ENCODE measurements at places on chromosomes 13 and 19.

GRCh38 chr19:51203916-51204315 lies 21.0 kb upstream of the CD33 start:
- no peak overlapping the region for H3K4me3 ChIP-seq
- no peak overlapping the region for H3K27ac ChIP-seq
- H3K27me3 ChIP-seq: peaks cover 34% of the 10 kb centered on the region
- no peaks in the 10 kb centered on the region for H3K4me1 ChIP-seq
- H3K36me3 ChIP-seq: no peaks in the 10 kb centered on the region

- DNase-seq: no peak
- H3K36me3 ChIP-seq: peaks cover 46% of the 10 kb centered on the region
- H3K4me1 ChIP-seq: peaks cover 8% of the 10 kb centered on the region
- no peak overlapping the region for H3K27ac ChIP-seq
- H3K4me3 ChIP-seq: no peak overlapping the region
- H3K27me3 ChIP-seq: peaks cover 10% of the 10 kb centered on the region
These were observed 28.2 kb downstream of the CERS1 start for GRCh38 chr19:18867751-18868150.

DNA sequence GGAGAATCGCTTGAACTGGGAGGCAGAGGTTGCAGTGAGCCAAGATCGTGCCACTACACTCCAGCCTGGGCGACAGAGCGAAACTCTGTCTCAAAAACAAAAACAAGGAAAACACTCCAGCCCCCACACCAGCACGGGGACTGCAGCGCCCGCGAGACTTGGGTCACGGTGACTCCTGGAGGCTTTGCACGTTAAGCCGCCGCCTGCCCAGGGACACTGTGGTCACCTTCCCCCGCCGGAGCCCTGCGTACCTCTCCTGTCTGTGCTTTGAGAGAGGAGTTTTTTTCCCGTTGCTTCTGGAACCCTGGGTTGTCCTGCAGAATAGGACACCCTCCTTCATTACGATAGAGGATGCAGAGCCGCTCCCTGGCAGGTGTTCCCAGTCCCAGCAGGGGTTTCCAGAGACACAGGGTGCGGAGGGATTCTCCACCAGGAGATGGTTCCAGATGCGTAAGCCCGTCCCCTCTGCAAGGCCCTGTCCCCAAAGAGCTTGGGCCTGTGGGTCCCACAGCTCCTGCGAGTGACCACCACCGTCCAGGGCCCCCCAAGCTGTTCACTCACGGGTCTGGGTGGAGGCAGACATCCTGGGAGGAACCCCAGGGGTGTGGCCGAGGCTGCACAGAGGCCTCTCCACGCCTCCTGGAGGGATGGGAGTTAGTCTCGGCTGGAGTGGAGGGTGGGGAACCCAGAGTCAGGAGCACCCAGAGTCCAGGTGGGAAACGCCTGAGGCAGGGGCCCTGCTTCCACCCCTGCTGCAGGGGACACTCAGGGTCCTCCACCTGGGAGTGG lies 42.8 kb upstream of the NDUFS7 start:
- H3K4me3 ChIP-seq: no peak overlapping the region
- no peaks in the 10 kb centered on the region for H3K36me3 ChIP-seq
- no peaks in the 10 kb centered on the region for H3K27me3 ChIP-seq
- no peak for DNase-seq
- H3K27ac ChIP-seq: no peak overlapping the region
- H3K4me1 ChIP-seq: peaks cover 20% of the 10 kb centered on the region

DNA sequence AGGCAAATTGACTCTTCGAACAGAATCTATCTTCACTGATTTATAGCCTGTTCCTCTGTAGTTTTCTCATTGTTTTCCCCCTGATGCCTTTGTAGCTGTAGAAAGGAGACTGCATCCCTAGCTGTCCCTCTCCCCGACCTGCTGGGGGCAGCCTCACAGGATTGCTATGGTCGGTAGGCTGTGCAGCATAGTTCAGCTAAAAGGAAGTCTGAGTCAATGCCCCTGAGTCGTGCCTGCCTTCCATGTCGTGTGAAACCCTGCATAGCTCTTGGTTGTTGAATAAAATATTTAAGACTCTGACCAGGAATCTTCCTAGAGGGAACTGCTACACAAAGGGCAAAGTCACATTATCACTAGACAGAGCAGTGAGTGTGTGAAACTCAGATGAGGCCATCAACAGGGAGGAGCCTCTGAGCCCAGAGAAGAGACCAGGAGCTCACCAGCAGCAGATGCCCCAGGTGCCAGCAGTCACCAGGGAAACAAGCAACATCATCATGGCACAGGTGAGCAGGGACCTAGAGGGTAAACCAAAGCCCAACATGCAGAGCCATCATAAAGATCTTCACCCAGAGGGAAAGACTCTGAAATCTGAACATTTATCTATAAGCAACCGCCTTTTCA lies 108.4 kb upstream of the NBEA start:
- no peak overlapping the region for H3K4me3 ChIP-seq
- DNase-seq: no peak
- no peaks in the 10 kb centered on the region for H3K27me3 ChIP-seq
- H3K4me1 ChIP-seq: no peaks in the 10 kb centered on the region
- no peaks in the 10 kb centered on the region for H3K36me3 ChIP-seq
- no peak overlapping the region for H3K27ac ChIP-seq

DNA sequence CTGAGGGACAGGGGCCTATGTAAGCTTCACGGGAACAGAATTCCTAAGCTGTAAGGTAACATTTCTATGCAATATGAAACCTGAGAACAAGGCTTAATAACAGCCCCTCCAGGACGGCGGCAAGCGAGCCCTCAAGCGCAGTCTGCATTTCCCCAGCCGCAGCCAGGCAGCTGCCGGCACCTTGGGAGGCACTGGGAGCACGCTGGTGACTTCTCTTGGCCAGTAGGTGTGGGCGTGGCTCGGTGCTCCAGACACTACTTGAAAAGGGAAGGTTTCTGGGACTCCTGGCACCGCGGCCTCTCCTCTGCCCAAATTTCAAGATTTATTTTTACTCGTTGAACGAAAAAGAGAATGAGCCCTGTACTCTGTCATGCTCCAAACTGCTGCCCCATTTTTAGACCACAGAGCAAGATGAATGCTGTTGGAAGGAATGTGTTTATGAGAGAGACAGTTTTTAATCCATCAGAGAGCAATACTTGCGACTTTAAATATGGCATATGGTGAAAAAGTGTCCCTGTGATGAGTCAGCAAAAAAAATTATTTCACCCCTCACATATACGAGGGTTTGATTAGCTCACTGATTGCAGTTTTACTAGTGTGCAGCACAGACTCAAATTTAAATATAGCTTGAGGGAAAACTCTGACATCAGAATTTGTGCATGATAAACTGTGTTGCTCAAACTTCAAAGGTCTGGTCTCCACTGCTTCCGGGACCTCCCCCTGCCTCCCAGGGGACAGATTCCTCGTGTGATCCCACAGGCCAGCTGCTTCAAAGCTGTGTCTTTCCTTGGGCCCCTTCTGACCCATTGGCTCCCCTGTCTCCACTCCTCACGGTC lies 81.2 kb downstream of the COL4A2 start:
- DNase-seq: no peak
- peaks cover 24% of the 10 kb centered on the region for H3K27me3 ChIP-seq
- peaks cover 5% of the 10 kb centered on the region for H3K4me1 ChIP-seq
- H3K4me3 ChIP-seq: no peak overlapping the region

DNA sequence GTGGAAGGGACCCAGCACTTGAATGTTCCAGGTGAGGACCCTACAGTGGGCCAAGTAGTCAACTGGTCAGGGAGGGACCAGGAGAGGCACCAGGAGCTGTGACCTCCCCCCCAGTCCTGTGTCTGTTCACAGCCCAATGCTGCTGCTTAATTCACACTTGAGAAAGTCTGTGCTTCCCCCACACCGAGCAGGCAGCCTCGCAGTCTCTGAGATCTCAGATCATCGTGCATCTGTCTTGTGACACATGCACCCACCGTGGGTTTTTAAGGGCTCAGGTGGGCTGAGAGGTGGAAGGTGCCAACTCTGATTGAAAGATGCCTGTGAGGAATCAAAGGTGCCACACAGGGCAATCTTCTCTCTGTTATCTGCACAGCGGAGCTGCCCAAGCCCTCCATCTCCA lies 6.2 kb downstream of the CEACAM5 start:
- H3K4me3 ChIP-seq: no peak overlapping the region
- no peak for DNase-seq
- H3K4me1 ChIP-seq: no peaks in the 10 kb centered on the region
- H3K36me3 ChIP-seq: no peaks in the 10 kb centered on the region
- no peak overlapping the region for H3K27ac ChIP-seq

DNA sequence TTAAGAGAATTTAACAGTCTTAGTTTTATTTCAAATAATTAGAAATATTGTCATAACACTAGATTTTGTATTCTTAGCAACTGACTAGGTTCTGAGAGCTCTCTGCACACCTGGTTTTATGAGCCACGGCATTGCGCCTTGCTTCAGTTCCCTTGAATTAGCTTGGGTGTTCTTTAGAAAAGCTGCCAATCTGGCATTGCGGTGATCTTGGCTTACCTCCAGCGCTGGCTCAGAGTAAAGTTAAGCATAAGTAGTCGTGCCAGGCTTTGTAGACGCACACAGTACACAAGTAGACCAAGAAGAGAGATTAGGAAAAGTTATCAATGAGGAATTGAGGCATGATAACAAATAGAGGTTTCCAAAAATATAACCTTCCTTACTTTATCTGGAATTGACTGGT lies 45.7 kb downstream of the TPP2 start:
- no peak overlapping the region for H3K27ac ChIP-seq
- no peak for DNase-seq
- H3K27me3 ChIP-seq: no peaks in the 10 kb centered on the region

DNA sequence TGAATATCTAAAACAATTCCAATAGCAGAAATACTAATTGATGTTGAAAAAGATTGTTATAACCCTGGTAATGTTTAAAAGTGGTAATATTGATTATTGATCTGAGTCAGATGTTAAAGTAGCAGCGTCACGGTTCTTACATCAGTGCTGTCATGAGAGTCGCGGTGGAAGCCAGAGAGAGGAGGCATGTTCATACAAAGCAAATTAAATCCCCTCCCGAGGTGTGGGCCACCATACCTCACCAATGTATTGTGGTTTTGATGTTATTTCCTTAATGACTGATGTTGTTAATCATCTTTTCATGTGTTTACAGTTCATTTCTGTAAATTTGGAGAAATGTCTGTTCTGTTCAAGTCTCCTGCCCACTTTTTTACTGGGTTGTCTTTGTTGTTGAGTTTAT lies 11.2 kb downstream of the ZNF317 start:
- H3K36me3 ChIP-seq: peaks cover 86% of the 10 kb centered on the region
- H3K4me1 ChIP-seq: peaks cover 68% of the 10 kb centered on the region
- H3K27me3 ChIP-seq: no peaks in the 10 kb centered on the region
- H3K4me3 ChIP-seq: no peak overlapping the region
- no peak for DNase-seq

GRCh38 chr13:100214886-100215285 lies 126.0 kb downstream of the PCCA start:
- peaks cover 16% of the 10 kb centered on the region for H3K4me1 ChIP-seq
- H3K27ac ChIP-seq: no peak overlapping the region
- peaks cover 20% of the 10 kb centered on the region for H3K36me3 ChIP-seq
- no peak overlapping the region for H3K4me3 ChIP-seq

DNA sequence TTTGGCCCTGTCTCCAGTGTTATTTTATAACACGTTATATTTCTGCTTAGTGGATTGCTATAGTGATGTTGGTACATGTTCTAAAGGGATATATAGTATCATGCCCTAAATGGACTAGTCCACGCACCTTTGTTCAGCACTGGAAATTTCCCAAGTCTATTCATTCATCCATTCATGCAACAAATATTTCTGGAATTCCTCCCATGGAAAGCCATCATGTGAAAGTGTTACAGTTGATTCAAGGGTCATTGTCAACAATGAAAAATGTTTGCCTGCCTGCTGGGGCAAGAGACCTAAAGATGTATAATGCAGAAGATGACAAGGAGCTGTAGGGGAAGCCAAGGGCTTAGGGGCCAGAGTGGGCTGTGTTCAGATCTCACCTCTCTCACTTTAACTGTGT lies 10.8 kb upstream of the HSPH1 start:
- H3K4me3 ChIP-seq: no peak overlapping the region
- H3K27ac ChIP-seq: no peak overlapping the region

DNA sequence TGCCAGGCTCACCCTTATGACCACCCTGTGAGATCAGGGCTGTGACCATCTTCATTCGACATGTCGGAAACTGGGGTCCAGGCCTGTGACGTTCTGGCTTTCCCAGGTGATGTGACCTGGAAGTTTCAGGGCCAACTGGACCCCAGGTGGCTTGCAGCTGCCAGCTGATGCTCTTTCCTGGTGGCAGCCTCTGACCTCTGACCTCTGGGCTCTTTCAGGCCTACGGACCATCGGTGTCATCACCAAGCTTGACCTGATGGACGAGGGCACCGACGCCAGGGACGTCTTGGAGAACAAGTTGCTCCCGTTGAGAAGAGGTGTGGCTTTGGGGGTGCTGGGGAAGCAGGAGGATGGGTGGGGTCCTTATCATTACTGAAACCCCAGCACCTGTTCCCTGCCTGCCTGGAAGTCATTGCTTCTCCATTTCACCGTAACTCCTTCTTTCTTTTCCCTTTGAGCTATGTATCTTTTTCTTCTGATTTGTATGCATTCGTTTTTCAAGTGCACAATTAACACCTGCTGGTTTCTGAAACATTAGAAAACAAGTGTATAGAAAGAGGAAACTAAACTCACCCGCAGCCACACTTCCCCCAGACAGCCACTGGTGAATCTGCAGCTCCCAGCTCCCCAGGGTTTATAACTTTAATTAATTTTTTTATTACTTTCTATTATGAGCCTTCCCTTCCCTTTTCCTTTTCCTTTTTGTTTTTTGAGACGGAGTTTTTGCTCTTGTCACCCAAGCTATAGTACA lies 58.9 kb downstream of the TMED1 start:
- H3K4me1 ChIP-seq: peaks cover 46% of the 10 kb centered on the region
- H3K4me3 ChIP-seq: peak overlapping the region; percentile 2

- DNase-seq: no peak
- H3K27me3 ChIP-seq: no peaks in the 10 kb centered on the region
- peaks cover 82% of the 10 kb centered on the region for H3K36me3 ChIP-seq
- peaks cover 9% of the 10 kb centered on the region for H3K4me1 ChIP-seq
- H3K27ac ChIP-seq: no peak overlapping the region
- no peak overlapping the region for H3K4me3 ChIP-seq
These were observed 22.6 kb downstream of the ERCC5 start for GRCh38 chr13:102868366-102868936.

GRCh38 chr19:39144290-39145071 lies 18.9 kb downstream of the PAK4 start:
- no peaks in the 10 kb centered on the region for H3K27me3 ChIP-seq
- H3K4me1 ChIP-seq: peaks cover 21% of the 10 kb centered on the region
- DNase-seq: no peak
- peaks cover 10% of the 10 kb centered on the region for H3K36me3 ChIP-seq

DNA sequence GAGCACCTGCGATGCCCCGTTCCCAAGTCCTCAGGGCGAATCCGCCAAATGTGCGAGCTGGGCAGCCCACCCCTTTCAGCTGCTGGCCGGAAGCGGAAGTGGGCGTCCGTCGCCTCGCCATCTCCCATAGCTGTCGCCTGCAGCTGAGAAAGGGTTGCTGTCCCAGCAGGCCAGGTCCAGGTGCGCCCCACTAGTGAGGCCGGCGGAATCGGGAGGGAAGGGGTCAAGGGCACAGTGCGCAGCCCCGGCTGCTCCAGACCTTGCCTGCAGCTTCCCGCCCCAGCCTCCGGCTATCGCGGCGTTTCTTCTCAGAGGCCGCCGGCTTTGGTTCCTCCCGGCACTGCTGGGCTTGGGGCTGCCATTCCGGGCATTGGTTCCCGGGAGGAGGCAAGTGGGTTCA lies at the start of gene ZNF177:
ZNF177 (plus strand) TSS at position 109 of the 400 bp plus-strand sequence. CDS start 15,299 bp downstream, outside the sequence.
- H3K4me3 ChIP-seq: no peak within 1 kb of the TSS
- H3K4me1 ChIP-seq: no peaks in the 10 kb centered on the region
- H3K36me3 ChIP-seq: peaks cover 45% of the 10 kb centered on the region
- H3K27ac ChIP-seq: no peak within 1 kb of the TSS
- H3K27me3 ChIP-seq: peaks cover 7% of the 10 kb centered on the region
